SJCRH30 (cell line): ENCODE measurements at places on chromosomes 3 and 15.

GRCh38 chr3:119774444-119774843 lies 7.5 kb upstream of the NR1I2 start:
- no peak for DNase-seq
- peaks cover 17% of the 10 kb centered on the region for H3K4me1 ChIP-seq
- no peak overlapping the region for H3K27ac ChIP-seq
- no peaks in the 10 kb centered on the region for H3K27me3 ChIP-seq
- no peaks in the 10 kb centered on the region for H3K36me3 ChIP-seq

- peaks cover 12% of the 10 kb centered on the region for H3K4me1 ChIP-seq
- no peaks in the 10 kb centered on the region for H3K36me3 ChIP-seq
- DNase-seq = no peak
- no peak overlapping the region for H3K4me3 ChIP-seq
These were observed 23.4 kb downstream of the STRIT1 start for GRCh38 chr3:155270063-155270462.

- no peak overlapping the region for H3K27ac ChIP-seq
- peaks cover 37% of the 10 kb centered on the region for H3K4me1 ChIP-seq
- DNase-seq = no peak
- H3K27me3 ChIP-seq = no peaks in the 10 kb centered on the region
These were observed 111.7 kb downstream of the FNDC3B start for GRCh38 chr3:172150913-172151650.

DNA sequence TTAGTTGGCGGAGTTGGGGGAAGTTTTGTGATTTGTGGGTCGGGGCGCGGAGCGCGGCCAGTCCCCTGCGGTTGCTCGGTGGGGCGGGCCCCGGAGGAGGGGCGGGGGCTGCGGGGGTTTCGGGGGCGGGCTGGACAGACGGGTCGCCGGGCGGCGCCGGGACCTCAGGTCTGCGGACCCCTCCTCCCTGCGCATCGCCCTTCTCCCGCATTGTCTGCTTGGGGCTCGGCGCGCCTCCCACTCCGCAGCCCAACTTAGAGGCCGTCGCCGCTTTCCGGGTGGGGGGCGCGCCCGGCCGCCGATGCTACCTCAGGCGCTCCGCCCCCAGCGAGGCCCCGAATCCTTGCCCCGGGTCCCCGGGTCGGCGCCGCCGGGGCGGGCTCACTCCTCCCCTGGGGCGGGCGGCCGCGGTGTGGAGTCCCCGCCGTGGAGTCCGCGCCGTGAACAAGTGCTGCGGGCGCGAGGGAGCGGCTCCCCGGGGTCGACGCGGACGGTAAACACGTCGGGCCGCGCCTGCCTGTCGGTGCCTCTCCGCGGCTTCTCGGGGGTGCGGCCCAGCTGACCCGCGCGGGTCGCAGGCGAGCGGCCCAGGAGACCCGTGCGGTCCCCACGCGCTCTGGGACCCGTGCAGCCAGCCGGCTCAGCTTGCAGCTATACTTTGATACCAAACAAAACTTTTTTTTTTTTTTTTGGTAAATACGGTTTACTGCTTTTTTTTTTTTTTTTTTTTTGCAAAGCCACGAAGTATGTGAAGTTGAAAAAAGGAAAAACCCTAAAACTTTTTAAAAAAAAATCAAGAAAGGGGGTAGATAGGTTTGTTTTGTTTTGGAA lies 624 bp downstream of the AKAP13 start:
- peaks cover 20% of the 10 kb centered on the region for H3K4me1 ChIP-seq
- peaks cover 2% of the 10 kb centered on the region; the same call in 1 of the 2 replicates for H3K36me3 ChIP-seq
- peak; percentile 61 for DNase-seq
- no peaks in the 10 kb centered on the region for H3K27me3 ChIP-seq

GRCh38 chr15:56410721-56411120 lies 45.5 kb downstream of the TEX9 start:
- H3K4me3 ChIP-seq = no peak overlapping the region
- H3K27me3 ChIP-seq = no peaks in the 10 kb centered on the region
- no peaks in the 10 kb centered on the region for H3K36me3 ChIP-seq
- no peak for DNase-seq

- H3K27ac ChIP-seq = no peak overlapping the region
- H3K36me3 ChIP-seq = peaks cover 4% of the 10 kb centered on the region; the same call in 1 of the 2 replicates
- no peak for DNase-seq
- no peaks in the 10 kb centered on the region for H3K27me3 ChIP-seq
These were observed 4.5 kb downstream of the PLXNB1 start for GRCh38 chr3:48425281-48425812.

GRCh38 chr3:130671545-130672312 lies 74.9 kb downstream of the PIK3R4 start:
- peaks cover 7% of the 10 kb centered on the region; the same call in 1 of the 2 replicates for H3K36me3 ChIP-seq
- no peak for DNase-seq
- H3K4me3 ChIP-seq = no peak overlapping the region
- no peak overlapping the region for H3K27ac ChIP-seq
- no peaks in the 10 kb centered on the region for H3K27me3 ChIP-seq

- H3K4me3 ChIP-seq = no peak overlapping the region
- no peak overlapping the region for H3K27ac ChIP-seq
- no peaks in the 10 kb centered on the region for H3K4me1 ChIP-seq
- H3K27me3 ChIP-seq = no peaks in the 10 kb centered on the region
- no peaks in the 10 kb centered on the region for H3K36me3 ChIP-seq
- DNase-seq = no peak
These were observed 1082.6 kb upstream of the EPHA6 start for GRCh38 chr3:95731753-95732152.

DNA sequence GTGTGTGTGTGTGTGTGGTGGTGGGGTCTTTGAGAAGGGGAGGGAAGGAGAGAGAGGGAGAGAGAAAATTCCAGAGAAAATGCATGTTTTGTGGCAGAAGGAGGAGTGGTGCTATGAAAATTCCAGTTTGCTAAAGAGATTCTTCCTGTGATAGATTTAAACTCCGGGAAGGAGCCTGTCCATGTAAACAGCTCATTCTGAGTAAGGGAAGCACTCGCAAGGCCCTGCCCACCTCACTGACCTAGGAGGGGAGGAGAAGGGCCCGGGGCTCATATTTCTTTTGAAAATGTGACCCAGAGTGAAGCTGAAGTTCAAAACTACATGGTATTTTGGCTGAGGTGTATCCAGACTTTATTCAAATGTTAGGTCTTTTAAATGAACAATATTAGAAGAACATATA lies 41.3 kb downstream of the ADAMTSL3 start:
- peak overlapping the region; percentile 1; the same call in 1 of the 2 replicates for H3K27ac ChIP-seq
- peak; percentile 54 for DNase-seq
- H3K36me3 ChIP-seq = no peaks in the 10 kb centered on the region
- H3K27me3 ChIP-seq = no peaks in the 10 kb centered on the region

- H3K36me3 ChIP-seq = no peaks in the 10 kb centered on the region
- H3K27ac ChIP-seq = peak overlapping the region; percentile 8; the same call in 1 of the 2 replicates
- DNase-seq = no peak
- no peaks in the 10 kb centered on the region for H3K27me3 ChIP-seq
- H3K4me3 ChIP-seq = no peak overlapping the region
These were observed 71.5 kb downstream of the SSR3 start for GRCh38 chr3:156483426-156483825.

DNA sequence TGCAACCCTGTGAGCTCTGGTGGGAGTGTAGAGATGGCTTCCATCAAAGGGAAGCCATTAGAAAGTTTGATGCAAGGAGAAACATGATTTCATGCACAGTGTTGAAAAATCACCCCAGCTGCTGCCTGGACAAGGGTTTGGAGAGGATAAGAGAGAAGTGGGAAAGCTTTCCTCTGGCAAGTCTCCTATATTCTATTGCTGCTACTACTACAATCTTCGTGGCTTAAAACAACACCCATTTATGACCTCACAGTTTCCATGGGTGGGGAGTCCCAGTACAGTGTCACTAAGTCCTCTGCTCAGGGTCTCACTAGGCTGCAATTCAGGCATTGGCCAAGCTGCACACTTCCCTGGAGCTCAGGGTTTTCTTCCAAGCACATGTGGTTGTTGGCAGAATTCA lies 229.3 kb downstream of the TAFA4 start:
- no peak for DNase-seq
- H3K4me3 ChIP-seq = no peak overlapping the region
- no peaks in the 10 kb centered on the region for H3K4me1 ChIP-seq
- no peaks in the 10 kb centered on the region for H3K36me3 ChIP-seq

DNA sequence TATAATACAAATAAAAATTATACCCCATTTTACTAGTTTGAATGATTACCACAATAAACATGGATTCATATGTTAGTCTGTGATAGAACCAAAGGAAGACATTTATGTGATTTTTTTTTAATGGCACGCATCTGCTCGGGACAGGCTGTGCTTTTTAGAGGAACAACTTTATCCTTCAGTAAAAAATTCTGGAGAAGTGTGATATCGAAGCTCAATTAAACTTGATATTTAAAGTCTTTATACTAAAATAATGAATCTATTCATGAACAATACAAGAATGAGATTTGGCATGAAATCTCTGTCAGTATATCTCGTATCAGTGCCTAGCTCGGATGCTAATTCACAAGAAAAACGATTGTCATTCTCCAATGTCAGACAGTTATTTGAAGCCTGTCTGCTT lies 230.8 kb upstream of the ZNF717 start:
- no peaks in the 10 kb centered on the region for H3K27me3 ChIP-seq
- no peaks in the 10 kb centered on the region for H3K36me3 ChIP-seq
- no peaks in the 10 kb centered on the region for H3K4me1 ChIP-seq
- no peak overlapping the region for H3K27ac ChIP-seq
- DNase-seq = no peak

DNA sequence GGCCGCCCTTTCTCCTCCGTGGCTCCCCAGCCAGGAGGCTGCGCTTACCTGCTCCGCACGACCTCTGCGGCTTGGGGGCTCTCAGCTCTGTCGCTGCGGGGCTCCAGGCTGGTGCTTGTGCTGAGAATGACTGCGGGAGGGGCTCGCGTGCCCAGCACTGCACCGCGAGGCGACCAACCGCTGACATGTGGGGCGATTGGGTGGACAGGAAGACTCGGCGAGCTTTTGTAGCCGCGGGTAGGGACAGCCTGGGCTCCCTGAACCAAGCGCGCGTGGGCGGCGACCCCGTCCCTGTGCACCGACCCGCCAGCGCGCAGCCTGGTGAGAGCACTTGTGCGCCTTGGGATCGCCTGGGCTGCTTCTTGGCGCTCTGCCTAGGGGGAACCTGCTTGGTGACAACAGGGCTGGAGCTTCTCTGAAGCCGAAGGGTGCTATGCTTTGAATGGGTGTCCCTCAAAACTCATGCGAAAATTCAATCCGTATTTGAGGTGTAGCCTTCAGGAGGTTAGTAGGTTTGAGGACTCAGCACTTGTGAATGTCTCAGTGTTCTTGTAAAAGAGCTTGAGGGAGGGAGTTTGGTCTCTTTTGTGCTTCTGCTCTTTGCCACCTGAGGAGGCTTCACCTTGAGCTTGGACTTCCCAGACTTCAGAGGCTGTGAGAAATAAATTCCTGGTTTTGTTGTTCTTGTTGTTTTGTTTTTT lies 50.4 kb downstream of the IL12A start:
- no peak overlapping the region for H3K4me3 ChIP-seq
- H3K27me3 ChIP-seq = no peaks in the 10 kb centered on the region
- H3K27ac ChIP-seq = no peak overlapping the region

- peak overlapping the region; percentile 99 for H3K4me3 ChIP-seq
- H3K36me3 ChIP-seq = no peaks in the 10 kb centered on the region
- peaks cover 17% of the 10 kb centered on the region for H3K4me1 ChIP-seq
These were observed 524 bp downstream of the IGF1R start for GRCh38 chr15:98648654-98649471.

GRCh38 chr15:77398927-77399326 lies 21.0 kb downstream of the PEAK1 start:
- no peaks in the 10 kb centered on the region for H3K27me3 ChIP-seq
- no peak overlapping the region for H3K4me3 ChIP-seq
- no peaks in the 10 kb centered on the region for H3K36me3 ChIP-seq
- DNase-seq = no peak
- no peak overlapping the region for H3K27ac ChIP-seq

DNA sequence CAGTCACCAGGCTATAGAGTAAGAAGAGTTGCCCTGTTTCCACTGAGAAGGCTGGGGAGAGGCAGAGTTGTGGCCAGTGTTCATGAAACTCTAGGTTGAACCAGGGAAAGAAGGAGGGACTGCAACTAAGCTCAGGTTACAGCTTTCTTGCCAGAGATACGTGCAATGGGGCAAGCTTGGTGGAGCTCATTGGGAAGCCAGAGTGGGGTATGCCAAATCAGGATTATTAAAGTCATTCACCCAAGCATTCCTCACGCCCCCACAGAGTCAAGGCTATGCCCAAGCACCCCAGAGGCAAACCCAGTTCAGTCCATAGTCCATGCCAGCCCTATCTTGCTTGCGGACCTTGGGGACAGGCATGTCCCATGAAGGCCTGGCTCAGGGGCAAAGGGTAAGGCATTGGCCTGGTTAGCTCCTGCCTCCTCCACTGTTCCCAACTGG lies 17.6 kb downstream of the SLC6A20 start:
- H3K4me3 ChIP-seq = no peak overlapping the region
- no peak for DNase-seq
- no peaks in the 10 kb centered on the region for H3K27me3 ChIP-seq
- peaks cover 15% of the 10 kb centered on the region; the same call in 1 of the 2 replicates for H3K4me1 ChIP-seq

- H3K27me3 ChIP-seq = no peaks in the 10 kb centered on the region
- H3K27ac ChIP-seq = no peak overlapping the region
- no peak for DNase-seq
- H3K36me3 ChIP-seq = no peaks in the 10 kb centered on the region
These were observed 62.4 kb downstream of the C3orf80 start for GRCh38 chr3:160287666-160288065.

GRCh38 chr15:90227816-90228772 lies 5.6 kb downstream of the CIB1 start:
- no peaks in the 10 kb centered on the region for H3K36me3 ChIP-seq
- no peak for DNase-seq
- H3K4me1 ChIP-seq = 0 out of 2 replicates have a peak, but pooled peaks cover 2% of the 10 kb centered on the region
- no peak overlapping the region for H3K4me3 ChIP-seq
- no peak overlapping the region for H3K27ac ChIP-seq

DNA sequence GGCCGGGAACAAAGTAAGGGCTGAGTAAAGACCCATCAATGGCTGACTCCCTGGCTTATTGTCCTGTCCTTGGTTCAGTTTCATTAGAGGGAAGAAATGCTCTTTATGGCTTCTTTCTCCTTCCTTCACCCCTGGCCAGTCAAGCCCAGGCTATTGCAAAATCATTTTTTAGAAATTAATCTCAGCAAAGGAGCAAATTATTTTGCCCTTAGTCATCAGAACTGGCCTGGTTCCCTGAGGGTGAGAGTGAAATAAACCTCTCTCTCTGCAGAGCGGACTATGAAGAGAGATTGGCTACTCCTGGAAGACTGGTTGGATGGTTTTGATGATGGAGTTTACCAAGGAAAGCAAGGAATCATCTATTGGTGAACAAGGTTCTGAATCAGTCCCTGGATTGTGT lies 52.7 kb upstream of the OXTR start:
- H3K36me3 ChIP-seq = peaks cover 4% of the 10 kb centered on the region; the same call in 1 of the 2 replicates
- H3K27me3 ChIP-seq = no peaks in the 10 kb centered on the region
- H3K4me3 ChIP-seq = no peak overlapping the region
- H3K27ac ChIP-seq = no peak overlapping the region
- DNase-seq = no peak

DNA sequence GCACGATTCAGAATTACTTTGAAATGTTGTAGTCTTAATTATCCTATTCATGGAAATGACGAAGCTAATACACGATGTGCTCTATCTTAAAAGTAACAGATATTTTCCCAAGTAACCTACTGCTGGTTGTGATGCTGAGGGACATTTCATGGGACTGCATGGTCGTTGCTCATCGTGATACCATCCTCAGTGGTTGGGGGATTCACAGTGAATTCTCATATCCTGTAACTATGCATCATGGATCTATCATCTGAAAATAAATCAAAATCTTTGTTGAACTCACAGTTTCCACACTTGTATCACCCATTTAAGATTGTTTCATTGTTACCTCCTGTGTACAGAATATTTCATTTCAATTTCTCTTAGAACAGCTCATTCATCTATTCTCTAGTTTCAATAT lies 84.7 kb downstream of the OPA1 start:
- peaks cover 16% of the 10 kb centered on the region; the same call in 1 of the 2 replicates for H3K36me3 ChIP-seq
- H3K27ac ChIP-seq = no peak overlapping the region
- no peaks in the 10 kb centered on the region for H3K27me3 ChIP-seq
- H3K4me1 ChIP-seq = peaks cover 6% of the 10 kb centered on the region
- no peak overlapping the region for H3K4me3 ChIP-seq
